ENCODE measurements at places on chromosomes 12 and 14.

GRCh38 chr14:71001742-71002141, 94.5 kb downstream of the PCNX1 start:
- no peak for DNase-seq

DNA sequence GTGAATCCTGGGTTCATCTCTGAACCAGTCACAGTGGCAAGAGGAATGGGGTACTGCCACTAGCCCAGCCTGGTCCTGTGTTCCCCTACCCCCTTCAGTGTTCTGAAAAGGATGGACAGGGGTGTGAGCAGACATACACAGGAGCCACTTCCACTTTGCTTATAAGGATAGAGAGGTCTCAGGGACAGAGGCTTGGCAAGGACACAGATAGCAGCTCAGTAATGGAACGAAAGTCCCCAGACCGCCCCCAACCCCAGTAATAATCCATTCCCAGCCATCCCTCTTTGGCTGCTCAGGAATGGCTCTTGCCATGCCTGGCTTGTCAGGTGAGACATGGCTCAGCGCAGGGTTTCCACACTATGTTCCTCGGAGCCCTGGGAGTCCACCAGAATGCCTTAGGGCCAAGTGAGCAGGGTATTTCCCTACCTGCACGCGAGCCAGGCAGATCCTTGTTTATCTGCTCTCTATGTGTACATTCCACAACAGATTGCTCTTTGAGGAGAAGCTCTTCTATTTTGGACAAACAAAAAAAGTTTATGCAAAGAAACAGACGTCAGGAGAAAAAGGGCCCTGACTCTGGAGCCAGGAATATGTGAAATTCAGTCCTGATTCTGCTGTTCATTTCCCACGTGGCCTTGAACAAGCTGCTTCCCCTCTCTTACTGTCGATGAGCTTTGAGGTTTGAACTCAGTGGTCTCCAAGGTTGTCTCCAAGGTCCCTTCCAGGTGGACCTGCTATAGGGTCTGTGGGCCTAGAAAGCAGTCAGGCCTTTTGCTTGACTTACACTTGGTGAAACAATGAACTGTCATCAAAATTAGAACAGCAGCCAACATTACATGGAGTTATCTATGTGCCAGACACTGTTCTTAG, 10.0 kb downstream of the UBE3B start:
- DNase-seq = no peak

- peak; percentile 3 for DNase-seq
Measured at GRCh38 chr14:66405158-66405557, 81.0 kb upstream of the CCDC196 start.

DNA sequence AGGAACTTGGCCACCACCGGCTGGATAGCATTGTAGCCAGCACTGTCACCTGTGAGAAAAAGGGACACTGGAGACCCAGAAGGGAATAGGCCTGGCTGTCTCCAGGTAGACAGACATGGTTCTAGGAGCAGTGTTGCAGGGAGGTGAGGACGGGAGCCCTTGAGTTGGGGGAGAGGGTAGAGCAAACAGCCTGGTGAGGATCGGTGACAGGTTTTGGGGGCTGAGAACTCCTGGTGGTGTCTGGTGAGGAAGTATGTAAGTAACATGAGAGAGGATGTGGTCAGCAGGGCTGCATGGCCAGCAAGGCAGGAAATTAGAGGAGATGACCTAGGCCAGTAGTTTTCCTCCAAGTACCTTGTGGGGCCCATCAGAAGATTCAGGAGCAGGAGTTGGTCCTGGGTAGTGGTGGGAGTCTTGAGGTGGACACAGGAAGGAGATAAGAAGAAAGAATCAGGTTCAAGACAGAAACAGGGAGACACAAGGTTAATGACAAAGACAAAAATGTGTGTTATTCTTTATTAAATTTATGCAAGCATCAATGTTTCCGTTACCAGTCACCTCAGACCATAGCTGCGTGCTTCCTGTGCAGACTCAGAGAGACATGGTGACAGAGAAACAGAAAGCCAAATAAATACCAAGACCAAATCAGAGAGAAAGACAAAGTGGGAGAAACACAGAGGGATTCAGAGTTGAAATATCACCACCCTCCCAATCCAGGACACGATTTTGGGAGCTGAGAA, at the start of gene ARHGAP9:
Gene ARHGAP9 (minus strand): TSS at position 491 of the 740 bp plus-strand sequence. CDS start 460 bp downstream, at position 31.
- no peak for DNase-seq

DNA sequence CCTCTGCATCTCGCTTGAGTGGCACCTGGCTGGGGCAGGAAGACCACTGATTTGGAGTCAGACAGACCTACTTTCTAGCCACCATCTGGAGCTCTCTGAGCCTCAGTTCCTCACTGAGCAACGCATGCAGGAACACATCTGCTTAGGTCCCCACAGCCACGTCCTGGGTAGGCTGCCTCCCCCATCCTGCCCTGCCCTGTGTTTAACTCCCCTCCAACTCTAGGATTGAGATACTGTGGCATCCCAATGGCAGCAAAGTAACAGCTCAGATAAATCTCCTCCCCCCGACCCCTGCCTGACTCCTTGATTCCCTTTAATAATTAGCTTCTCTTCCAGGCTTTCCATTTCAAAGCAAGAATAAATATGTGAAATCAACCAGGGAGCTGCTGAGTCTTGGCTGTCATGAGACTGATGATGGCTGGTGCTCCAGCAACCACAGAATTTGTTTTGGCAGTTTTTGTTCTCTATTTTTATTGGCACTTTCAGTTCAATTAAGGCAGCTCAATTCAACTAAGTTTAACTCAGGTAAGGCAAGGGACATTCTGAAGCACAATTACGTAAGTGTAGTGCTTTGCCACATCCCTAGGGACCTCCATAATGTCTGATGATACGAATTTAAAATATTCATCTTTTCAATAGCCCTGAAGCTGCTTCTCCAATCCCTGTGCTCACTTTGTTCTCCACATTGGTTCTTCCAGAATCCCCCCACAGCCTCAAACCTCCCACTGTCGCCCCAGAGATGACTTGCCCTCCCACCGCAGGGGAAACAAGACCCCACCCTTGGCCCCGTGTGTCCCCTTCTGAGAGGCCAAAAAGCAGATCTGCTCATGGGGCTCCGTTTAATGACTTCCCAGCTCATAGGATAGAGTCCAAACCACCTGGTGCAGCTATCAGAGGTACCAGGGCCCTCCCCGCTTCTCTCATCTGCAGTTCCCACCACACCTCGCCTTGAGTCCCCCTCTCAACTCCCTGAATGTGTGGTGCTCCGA, 58.2 kb downstream of the ESR2 start:
- DNase-seq = no peak

- no peak for DNase-seq
Measured at GRCh38 chr14:101475456-101476257, 85.6 kb upstream of the DIO3 start.

GRCh38 chr14:65198346-65198745, 96.0 kb upstream of the MAX start:
- DNase-seq = no peak

GRCh38 chr14:88470542-88471440, 84.0 kb downstream of the PTPN21 start:
- DNase-seq = peak; percentile 15

DNA sequence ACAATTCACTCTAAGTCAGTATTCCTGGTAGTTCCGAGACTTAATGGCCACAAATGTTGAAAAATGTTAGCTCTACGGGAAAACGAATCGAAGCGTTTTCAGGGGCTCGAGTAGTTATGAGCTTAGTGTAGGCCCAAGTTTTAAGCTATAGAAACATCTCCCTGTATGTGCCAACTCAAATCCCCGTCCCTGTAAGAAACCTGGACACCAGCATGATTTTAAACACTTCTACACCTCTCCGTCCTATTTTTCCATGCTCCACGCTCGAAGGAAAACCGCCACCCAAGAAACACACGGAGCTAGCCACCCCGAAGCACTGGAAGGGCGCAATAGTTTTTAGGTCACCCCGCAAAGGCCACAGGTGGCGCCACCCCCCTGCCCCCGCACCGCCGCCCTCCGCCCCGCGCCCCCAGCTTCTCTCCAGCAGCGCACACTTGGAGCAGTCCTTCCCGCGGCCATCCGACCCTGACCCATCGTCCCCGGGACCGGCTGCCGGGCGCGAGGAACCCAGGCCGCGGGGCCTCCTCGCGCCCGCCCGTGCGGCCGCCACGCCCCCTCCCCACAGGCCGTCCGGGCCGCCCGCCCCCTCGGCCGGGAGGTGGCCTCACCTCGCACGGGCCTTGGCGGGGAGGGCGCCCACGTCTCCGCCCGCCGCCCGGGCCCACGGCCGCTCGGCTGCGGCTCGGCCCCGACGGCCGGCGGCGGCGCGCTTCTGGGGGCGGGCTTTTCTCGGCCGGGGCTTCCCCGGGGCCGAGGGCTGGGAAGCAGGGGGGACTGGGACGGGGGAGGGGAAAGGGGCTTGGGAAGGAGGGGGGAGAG, 522 bp downstream of the R3HDM2 start:
- DNase-seq = no peak

GRCh38 chr12:108210001-108210400, 80.9 kb downstream of the WSCD2 start:
- DNase-seq = no peak

- DNase-seq = no peak
Measured at GRCh38 chr12:12600659-12601058, 11.0 kb upstream of the CREBL2 start.

GRCh38 chr12:27064397-27065342, 17.7 kb downstream of the C12orf71 start:
- DNase-seq = no peak

DNA sequence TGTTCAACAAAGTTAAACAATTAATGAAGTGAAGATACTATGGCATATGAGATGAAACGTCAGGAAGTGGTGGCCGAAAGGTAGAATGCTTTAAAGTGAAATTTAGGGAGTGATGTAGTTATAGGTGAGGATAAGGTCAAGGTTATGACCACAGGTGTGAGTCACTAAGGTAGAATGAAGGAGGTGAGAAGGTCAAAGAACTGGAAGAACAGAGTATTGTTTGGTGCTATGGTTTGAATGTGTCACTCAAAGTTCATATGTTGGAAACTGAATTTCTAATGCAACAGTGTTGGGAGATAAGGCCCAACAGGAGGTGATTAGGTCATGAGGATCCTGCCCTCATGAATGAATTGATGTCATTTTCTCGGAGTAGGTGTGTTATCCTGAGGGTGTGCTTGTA, 293.6 kb downstream of the NELL2 start:
- DNase-seq = no peak

DNA sequence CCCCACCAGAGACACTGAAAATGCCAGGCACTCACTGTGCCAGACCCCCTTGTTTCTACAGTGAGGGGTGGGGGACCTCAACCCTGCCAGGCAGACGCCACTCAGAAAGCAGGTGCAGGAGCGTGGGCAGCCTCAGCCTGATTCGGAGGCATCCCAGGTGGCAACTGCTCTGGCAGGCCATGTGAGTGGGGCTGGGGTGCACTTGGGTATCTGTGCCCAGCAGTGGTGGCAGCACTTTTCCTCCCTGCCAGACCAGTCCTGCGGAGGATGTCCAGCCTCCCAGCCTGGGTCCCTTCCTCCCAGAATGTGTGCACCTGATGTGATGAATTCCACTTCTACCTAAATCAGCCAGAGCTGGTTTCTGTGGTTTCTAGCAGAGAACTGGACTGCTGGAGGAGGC, 13.4 kb upstream of the TTC7B start:
- no peak for DNase-seq

DNA sequence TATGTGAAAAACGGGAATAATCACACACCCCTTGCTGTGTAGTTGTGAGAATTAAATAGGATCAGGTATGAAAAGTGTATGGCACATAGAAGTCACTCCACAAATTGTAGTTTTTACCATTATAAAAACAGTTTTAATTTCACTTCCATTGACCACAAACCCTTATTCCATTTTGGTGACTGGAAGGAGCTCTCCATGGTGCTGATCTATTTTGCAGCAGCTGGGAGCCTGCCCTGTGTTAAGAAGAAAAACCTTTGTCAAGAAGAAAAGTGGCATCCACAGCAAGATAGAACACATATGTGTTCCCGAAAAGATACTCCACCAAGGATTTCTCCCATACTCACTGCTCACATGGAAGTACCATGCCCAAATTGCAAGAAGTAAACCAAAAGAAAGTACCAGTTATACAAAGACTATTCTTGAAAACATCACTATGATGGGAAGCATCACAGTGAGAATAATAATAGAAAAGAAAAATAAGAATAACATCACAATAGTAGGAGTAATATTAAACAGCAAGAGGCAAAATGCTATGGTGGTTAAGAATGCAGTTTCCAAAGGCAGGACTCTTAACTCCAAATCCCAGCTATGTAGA, 58.7 kb downstream of the TUNAR start:
- DNase-seq = no peak

DNA sequence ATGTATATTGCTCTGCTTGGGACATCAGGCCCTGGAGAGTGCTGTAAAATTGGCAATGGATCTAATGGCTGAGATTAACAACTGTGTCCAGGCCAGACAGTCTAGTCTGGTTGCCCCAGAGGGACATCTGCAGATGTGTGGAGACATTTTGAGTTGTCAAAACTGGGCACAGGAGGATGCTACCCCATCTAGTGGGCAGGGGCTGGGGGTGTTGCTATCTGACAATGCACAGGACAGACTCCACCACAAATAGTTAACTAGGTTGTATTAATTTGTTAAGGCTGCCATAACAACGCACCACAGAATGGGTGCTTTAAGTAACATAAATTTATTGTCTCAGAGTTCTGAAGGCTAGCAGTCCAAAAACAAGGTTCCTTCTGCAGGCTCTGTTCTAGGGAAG, 302.5 kb upstream of the AMIGO2 start:
- DNase-seq = no peak

- no peak for DNase-seq
Measured at GRCh38 chr12:49236423-49236822, 28.5 kb upstream of the TUBA1C start.

- DNase-seq = no peak
Measured at GRCh38 chr12:106431839-106432411, 74.4 kb downstream of the POLR3B start.

- peak; percentile 35 for DNase-seq
Measured at GRCh38 chr14:91286530-91286937, 42.0 kb upstream of the GPR68 start.

DNA sequence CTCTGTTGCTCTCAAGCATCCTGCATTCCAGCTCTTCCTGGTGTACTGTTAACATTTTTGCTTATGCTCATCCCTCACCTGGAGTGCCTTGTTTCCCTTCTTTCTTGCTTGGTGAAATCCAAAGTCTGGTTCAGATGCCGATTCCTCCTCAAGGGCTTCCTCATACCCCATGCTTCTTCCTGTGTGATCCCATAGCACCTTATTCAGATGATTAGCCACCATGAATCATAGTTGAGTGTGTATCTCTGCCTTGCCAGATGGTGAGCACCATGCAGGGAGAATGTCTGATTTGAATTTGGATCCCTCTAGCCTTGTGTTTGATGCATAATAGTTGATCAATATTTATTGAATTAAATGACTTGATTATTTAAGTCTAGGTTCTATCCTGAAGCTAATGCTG, 39.4 kb upstream of the ANO4 start:
- no peak for DNase-seq

DNA sequence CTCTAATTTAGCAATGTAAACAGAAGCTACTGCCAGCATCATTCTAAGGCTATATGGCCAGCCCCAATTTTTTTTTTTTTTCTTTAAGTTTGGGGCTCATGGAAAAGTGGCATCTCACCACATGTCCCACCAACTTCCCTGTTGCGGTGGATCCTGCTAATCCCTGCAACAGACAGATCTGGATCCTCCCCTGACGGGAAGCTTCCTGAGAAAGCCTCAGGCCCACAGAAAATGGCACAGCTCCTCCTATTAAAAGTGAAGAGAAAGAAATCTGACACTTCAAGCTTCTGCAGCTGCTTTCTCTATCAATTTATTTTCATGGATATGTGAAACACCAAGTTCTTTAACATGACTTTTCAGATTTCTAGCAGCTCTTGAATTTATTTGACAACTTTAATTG, 433.8 kb upstream of the DCN start:
- DNase-seq = no peak

GRCh38 chr14:49934646-49935045, 41.8 kb downstream of the ARF6 start:
- DNase-seq = no peak
